ENCODE measurements at places on chromosomes 12 and 14. TPM values are rescaled to one million over a fixed set of nuclear protein-coding genes. Genes with fewer than 3 reads are reported as not detected.
A peak's percentile ranks its signal among the peaks of the same experiment; 100 is the strongest.

The SCYL2 gene
- total RNA-seq = 13.3 TPM

DNA sequence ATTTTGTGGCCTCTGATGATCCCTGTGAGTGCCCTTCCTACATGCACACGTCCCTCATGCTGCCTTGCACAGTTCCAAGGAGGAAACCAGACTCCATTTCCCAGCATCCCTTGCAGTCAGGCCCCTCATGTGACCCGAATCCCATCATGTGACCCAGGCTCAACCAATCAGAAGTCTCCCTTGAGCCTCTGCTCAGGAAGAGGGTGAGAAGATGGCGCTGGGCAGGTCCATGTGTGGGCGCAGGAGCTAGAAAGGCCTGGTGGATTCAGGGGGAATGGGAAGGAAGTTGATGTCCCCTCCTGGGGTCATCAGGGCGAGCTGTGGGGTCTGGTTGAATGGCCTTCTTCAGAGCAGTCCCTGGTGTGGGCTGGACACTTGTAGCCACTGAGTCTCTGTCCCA is 240.5 kb downstream of the ADGRD1 start:
- no peak for DNase-seq

GRCh38 chr12:69553628-69554248 is 31.5 kb upstream of the CCT2 start:
- DNase-seq = no peak

DNA sequence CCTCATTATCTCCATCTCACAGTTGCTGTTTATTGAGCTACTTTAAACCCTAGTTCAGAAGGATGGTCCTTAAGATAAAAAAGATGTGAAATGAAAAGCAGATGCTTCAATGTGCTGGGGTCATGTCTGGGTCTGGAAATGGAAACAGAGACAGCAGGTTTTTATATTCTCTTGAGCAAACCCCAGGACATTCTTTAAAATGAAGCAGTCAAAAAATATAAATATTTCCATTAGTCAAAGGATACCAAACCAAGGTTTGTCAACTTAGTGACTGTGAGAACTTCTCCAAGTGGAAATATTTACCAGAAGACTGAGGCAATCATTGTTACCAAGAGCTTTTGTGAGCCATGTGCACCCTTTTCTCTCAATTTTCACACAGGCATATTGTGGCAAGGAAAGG is 102.5 kb upstream of the DIO2 start:
- DNase-seq = no peak

- DNase-seq = no peak
Observed at GRCh38 chr12:107335802-107336570, 242.6 kb upstream of the CRY1 start.

DNA sequence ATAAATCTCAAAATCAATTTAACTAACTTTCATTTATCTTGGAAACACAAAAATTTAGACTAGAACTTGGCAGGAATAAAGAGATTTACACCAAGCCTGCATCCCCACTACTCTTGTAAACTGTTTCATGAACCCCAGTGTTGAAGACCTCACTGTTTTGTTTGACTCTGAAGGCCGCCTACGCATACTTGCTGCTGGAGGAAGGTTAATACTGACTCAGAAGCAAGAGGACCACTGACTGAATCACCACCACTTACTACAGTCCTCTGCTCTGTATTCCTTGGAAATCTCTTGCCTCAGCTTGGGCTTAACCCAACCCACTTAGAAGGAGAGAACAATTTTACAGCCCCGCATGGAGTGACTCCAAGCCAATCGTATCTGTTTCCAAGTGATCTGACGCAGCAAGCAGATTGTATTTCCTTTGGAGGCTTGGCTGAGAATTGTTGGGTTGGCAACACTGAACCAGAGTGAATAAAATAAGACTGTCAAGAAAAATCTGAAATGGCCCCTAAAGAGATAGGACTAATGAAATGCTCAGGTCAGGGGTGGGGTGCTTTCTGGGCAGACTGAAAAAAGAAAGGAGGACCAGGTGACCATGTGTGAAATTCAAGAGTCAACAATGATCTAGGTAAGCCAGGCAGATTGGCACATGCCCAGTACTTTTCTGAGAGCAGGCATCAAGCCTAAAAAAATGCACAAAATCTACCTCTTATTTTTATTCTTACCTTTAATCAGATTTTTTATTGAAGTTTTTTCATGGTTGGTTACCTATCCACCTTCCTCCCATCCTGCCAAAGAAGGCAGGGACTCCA is 248.6 kb downstream of the ZFP36L1 start:
- peak; percentile 74 for DNase-seq

Measured in pancreas (tissue), 10 donors.